ENCODE measurements at places on chromosomes 4 and X. TPM values are rescaled to one million over a fixed set of nuclear protein-coding genes. Genes with fewer than 3 reads are reported as not detected.

Gene F11
- not detected for total RNA-seq

Gene TCEAL7
- total RNA-seq, result 3.6 TPM

Gene ANKRD17
- 32.2 TPM for total RNA-seq

Gene PNMA6F
- total RNA-seq, result not detected

Gene CHST7
- 7.6 TPM for total RNA-seq

Measured in airway epithelial cell (primary cell).